ENCODE measurements at places on chromosomes 12 and 14. TPM values are rescaled to one million over a fixed set of nuclear protein-coding genes. Genes with fewer than 3 reads are reported as not detected.

Gene IL31
- not detected for polyA plus RNA-seq

DNA sequence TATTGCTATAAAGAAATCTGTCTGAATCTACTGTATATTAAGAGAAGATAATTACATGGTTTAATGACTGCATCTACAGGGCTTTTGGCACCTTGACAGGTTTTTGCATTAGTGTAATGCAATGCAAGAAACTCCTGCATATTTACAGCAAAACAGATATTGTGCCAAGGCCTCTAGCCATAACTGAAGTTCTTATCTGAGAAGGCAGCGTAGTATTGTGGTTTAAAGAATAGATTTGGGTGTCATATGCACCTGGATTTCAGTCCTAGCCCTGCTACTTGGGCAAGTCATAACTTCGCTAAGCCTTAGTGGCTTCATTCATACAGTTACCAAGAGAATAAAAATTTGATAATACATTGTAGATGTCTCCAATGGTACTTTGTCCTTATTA is 350.1 kb downstream of the CCDC91 start:
- H3K27me3 ChIP-seq: no peaks in the 10 kb centered on the region
- H3K4me1 ChIP-seq: peaks cover 2% of the 10 kb centered on the region
- H3K36me3 ChIP-seq: no peaks in the 10 kb centered on the region
- H3K4me3 ChIP-seq: no peak overlapping the region
- DNase-seq: no peak

- DNase-seq: no peak
- no peaks in the 10 kb centered on the region for H3K27me3 ChIP-seq
- no peaks in the 10 kb centered on the region for H3K36me3 ChIP-seq
- no peaks in the 10 kb centered on the region for H3K4me1 ChIP-seq
- H3K4me3 ChIP-seq: no peak overlapping the region
These were observed 8.0 kb upstream of the LGMN start for GRCh38 chr14:92756446-92756845.

DNA sequence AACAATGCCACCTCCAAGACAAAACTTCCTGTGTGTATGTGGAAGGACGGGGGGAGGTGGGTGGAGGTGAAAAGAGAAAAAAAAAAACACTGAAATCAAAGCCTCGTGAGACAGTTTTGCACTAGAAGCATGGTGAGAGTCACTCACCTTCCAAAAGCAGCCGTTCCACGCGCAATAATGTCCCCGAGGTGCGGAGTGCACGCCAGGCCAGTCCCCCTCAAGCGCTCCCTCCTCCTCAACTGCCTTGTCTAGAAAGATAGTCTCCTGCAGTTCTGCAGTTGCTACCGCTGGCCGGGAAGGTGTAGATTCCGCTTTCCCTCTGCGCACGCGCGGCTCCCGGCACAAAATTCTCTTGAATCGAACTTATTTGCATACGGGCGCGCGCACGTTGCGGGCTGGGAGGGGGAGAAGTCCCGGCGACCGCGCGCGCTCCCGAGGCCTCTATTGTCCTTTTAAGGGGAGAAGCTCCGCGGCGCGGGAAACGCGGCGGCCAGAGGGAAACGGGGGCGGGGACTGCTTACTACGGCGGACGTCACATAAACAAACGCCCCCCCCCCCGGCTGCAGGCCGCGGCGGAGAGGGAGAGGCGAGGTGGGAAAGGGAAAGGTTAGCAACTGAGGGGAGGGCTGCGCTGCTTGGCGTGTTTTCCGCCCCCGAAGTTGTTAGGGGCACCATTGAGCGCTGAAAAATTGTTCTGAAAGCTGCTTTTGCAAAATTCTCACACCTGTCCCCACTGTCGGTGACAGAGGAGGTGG is at the start of gene SINHCAF:
Gene SINHCAF (minus strand): TSS at position 274 of the 755 bp plus-strand sequence. CDS start 27,946 bp downstream, outside the sequence.
- H3K27ac ChIP-seq: peak within 1 kb of the TSS; percentile 94
- peak; percentile 99 for DNase-seq
- peak within 1 kb of the TSS; percentile 99 for H3K4me3 ChIP-seq
- peaks cover 4% of the 10 kb centered on the region for H3K4me1 ChIP-seq
- no peaks in the 10 kb centered on the region for H3K27me3 ChIP-seq

DNA sequence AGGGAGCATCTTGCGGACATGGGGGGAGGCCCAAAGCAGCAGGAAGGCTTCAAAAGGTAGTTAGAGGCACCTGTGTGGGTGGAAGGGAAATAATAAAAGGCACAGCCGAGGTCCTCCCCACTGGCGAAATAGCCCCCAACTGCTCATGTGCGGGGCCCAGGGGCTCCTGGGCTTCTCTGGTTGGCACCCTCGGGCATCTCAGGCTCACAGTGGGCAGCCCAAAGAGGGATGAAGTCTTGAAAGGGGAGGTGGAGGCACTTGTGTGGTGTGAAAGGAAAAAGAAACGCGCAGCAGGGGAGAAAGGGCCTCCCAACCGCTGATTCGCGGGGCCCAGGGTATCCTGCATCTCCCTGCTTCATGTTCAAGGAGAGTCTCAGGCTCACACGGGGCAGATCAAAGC is 579.4 kb downstream of the ALG10 start:
- H3K27ac ChIP-seq: no peak overlapping the region
- no peak for DNase-seq
- H3K27me3 ChIP-seq: no peaks in the 10 kb centered on the region
- H3K4me3 ChIP-seq: no peak overlapping the region

- H3K36me3 ChIP-seq: no peaks in the 10 kb centered on the region
- no peak overlapping the region for H3K27ac ChIP-seq
- H3K4me3 ChIP-seq: no peak overlapping the region
- no peak for DNase-seq
- no peaks in the 10 kb centered on the region for H3K27me3 ChIP-seq
These were observed 404.4 kb downstream of the FLRT2 start for GRCh38 chr14:85934123-85934885.

Gene IFNG
- polyA plus RNA-seq: not detected

- no peak for DNase-seq
- no peaks in the 10 kb centered on the region for H3K36me3 ChIP-seq
- H3K27me3 ChIP-seq: no peaks in the 10 kb centered on the region
- H3K27ac ChIP-seq: no peak overlapping the region
- no peaks in the 10 kb centered on the region for H3K4me1 ChIP-seq
- H3K4me3 ChIP-seq: no peak overlapping the region
These were observed 150.6 kb downstream of the BCAT1 start for GRCh38 chr12:24798335-24798734.

Gene TEX52
- not detected for polyA plus RNA-seq

GRCh38 chr14:49691031-49691430 is 1.9 kb upstream of the KLHDC1 start:
- H3K36me3 ChIP-seq: no peaks in the 10 kb centered on the region
- H3K27me3 ChIP-seq: peaks cover 13% of the 10 kb centered on the region
- H3K4me3 ChIP-seq: peak overlapping the region; percentile 89
- H3K4me1 ChIP-seq: peaks cover 7% of the 10 kb centered on the region

DNA sequence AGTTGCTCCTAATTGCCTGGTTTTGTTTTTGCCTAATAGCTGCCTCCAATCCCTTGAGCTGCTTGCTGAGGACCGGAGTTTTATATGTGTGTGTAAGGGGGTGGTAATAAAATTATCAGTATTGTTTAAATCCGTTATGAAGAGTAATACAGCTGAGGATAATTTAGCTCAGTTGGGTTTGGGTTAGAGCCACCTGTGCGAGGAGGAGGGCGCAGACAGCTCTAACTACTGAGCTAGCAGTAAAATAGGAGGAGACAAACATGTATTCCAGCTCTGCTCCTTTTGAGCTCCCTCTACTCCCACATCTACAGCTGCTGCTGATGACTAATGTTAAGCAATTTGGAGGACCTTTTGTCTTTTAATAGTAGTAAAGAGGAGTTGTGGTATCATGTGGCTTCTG is 61.5 kb downstream of the SPATS2 start:
- no peak for DNase-seq
- H3K36me3 ChIP-seq: no peaks in the 10 kb centered on the region
- H3K4me1 ChIP-seq: peaks cover 2% of the 10 kb centered on the region
- H3K4me3 ChIP-seq: no peak overlapping the region
- no peak overlapping the region for H3K27ac ChIP-seq
- no peaks in the 10 kb centered on the region for H3K27me3 ChIP-seq

- no peak for DNase-seq
- no peak overlapping the region for H3K27ac ChIP-seq
- no peaks in the 10 kb centered on the region for H3K36me3 ChIP-seq
- H3K4me1 ChIP-seq: peaks cover 3% of the 10 kb centered on the region
These were observed 817 bp downstream of the STXBP6 start for GRCh38 chr14:25049093-25049567.

Gene CHGA
- polyA plus RNA-seq: 18.2 TPM

DNA sequence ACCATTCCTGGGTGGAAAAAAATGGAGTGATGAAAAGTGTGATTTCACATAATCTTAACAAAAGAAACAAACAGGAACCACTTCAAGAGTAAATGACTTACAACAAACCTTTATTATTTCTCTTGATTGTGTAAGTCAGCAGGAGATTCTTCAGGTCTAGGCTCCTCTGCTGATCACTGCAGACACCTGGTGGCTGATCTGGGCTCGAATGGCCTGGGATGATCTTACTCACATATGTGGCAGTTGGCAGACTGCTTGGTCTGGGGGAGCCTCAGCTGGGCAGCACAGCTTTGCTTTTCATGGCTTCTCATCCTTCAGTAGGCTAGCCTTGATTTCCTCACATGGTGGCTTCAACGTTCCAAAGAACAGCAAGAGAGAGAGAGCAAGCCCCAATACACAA is 215.4 kb upstream of the PRICKLE1 start:
- no peaks in the 10 kb centered on the region for H3K4me1 ChIP-seq
- no peak for DNase-seq
- H3K4me3 ChIP-seq: no peak overlapping the region
- no peaks in the 10 kb centered on the region for H3K36me3 ChIP-seq
- H3K27ac ChIP-seq: no peak overlapping the region
- H3K27me3 ChIP-seq: no peaks in the 10 kb centered on the region

Gene KRT71
- polyA plus RNA-seq: not detected

- no peak overlapping the region for H3K4me3 ChIP-seq
- no peaks in the 10 kb centered on the region for H3K36me3 ChIP-seq
- no peak for DNase-seq
- H3K4me1 ChIP-seq: no peaks in the 10 kb centered on the region
- H3K27me3 ChIP-seq: no peaks in the 10 kb centered on the region
- no peak overlapping the region for H3K27ac ChIP-seq
These were observed 74.2 kb upstream of the ATP2B1 start for GRCh38 chr12:89782807-89783206.

Gene TTC7B
- polyA plus RNA-seq: 23.7 TPM

GRCh38 chr12:110345963-110346362 is 57.5 kb downstream of the ANAPC7 start:
- H3K4me1 ChIP-seq: no peaks in the 10 kb centered on the region
- no peaks in the 10 kb centered on the region for H3K27me3 ChIP-seq
- DNase-seq: no peak
- no peak overlapping the region for H3K27ac ChIP-seq
- no peak overlapping the region for H3K4me3 ChIP-seq

- no peak within 1 kb of the TSS for H3K4me3 ChIP-seq
- H3K36me3 ChIP-seq: no peaks in the 10 kb centered on the region
- no peaks in the 10 kb centered on the region for H3K27me3 ChIP-seq
These were observed at the start of gene ARHGDIB for GRCh38 chr12:14961466-14962152. Gene ARHGDIB (minus strand): TSS chr12:14961601. CDS start chr12:14950712, 10,889 bp downstream.

DNA sequence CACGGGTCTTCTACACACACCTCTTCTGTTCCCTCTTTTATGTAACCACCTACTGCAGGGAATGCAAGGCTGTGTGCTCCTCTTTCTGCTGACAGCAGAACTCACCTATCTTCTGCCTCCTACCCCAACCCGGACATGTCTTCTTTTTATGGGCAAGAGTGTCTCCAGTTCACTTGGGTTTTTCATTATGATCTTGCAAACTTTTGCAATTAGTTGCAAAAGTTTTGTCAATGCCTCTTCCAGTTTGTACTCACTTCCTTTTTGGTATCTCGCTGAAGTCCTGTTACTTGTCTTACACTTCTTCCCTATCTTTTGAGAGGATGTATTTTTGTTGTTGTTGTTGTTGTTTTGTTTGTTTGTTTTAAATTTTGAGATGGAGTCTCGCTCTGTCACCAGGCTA is 50.6 kb downstream of the DRAM1 start:
- H3K27me3 ChIP-seq: no peaks in the 10 kb centered on the region
- H3K4me3 ChIP-seq: no peak overlapping the region
- no peak overlapping the region for H3K27ac ChIP-seq
- DNase-seq: no peak

DNA sequence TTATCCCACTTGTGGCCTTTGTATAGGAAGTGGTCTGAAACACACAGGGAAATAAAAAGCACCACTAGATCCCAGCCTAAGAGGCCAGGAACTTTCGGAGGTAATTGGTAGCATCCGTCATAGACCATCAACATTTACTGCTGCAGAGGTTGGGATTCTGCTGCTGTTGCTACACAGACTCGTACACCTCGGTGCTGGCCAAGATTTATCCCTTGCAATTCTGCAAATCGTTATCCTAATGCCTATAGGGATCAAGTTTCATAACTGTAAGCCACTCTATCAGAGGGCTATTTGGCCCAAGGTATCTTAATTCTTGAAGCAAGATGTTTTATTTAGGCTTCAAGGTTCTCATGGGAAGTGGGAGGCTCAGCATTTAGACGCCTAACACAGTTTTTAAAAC is 913.6 kb downstream of the GALC start:
- no peak overlapping the region for H3K4me3 ChIP-seq
- no peak for DNase-seq
- no peaks in the 10 kb centered on the region for H3K36me3 ChIP-seq

- no peak overlapping the region for H3K4me3 ChIP-seq
- no peaks in the 10 kb centered on the region for H3K36me3 ChIP-seq
- no peaks in the 10 kb centered on the region for H3K4me1 ChIP-seq
- no peak for DNase-seq
These were observed 69.3 kb downstream of the PRKD1 start for GRCh38 chr14:29858299-29858698.

GRCh38 chr14:53888535-53889386 is 67.9 kb downstream of the BMP4 start:
- no peaks in the 10 kb centered on the region for H3K27me3 ChIP-seq
- no peak overlapping the region for H3K4me3 ChIP-seq
- DNase-seq: no peak
- H3K36me3 ChIP-seq: no peaks in the 10 kb centered on the region
- peaks cover 4% of the 10 kb centered on the region for H3K4me1 ChIP-seq

GRCh38 chr12:93290391-93290790 is 87.3 kb upstream of the NUDT4 start:
- no peaks in the 10 kb centered on the region for H3K36me3 ChIP-seq
- no peaks in the 10 kb centered on the region for H3K27me3 ChIP-seq
- no peaks in the 10 kb centered on the region for H3K4me1 ChIP-seq
- no peak overlapping the region for H3K4me3 ChIP-seq
